ENCODE measurements at places on chromosomes 6 and 20.

- peak; percentile 57 for DNase-seq
Observed at GRCh38 chr6:3325210-3325609, 66.5 kb downstream of the PSMG4 start.

DNA sequence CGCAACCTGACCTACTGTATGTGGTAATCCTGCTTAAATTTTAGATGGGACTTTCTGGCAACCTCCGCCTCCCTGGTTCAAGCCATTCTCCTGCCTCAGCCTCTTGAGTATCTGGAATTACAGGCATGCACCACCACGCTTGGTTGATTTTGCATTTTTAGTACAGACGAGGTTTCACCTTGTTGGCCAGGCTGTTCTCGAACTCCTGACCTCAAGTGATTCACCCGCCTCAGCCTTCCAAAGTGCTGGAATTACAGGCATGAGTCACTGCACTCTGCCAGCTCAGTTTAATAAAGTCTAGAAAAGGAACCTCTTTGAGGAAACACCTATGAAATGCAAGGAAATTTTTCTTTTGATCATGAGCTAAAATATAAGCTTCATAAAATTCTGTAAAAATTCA lies 9.0 kb upstream of the PLCB4 start:
- DNase-seq, result no peak

DNA sequence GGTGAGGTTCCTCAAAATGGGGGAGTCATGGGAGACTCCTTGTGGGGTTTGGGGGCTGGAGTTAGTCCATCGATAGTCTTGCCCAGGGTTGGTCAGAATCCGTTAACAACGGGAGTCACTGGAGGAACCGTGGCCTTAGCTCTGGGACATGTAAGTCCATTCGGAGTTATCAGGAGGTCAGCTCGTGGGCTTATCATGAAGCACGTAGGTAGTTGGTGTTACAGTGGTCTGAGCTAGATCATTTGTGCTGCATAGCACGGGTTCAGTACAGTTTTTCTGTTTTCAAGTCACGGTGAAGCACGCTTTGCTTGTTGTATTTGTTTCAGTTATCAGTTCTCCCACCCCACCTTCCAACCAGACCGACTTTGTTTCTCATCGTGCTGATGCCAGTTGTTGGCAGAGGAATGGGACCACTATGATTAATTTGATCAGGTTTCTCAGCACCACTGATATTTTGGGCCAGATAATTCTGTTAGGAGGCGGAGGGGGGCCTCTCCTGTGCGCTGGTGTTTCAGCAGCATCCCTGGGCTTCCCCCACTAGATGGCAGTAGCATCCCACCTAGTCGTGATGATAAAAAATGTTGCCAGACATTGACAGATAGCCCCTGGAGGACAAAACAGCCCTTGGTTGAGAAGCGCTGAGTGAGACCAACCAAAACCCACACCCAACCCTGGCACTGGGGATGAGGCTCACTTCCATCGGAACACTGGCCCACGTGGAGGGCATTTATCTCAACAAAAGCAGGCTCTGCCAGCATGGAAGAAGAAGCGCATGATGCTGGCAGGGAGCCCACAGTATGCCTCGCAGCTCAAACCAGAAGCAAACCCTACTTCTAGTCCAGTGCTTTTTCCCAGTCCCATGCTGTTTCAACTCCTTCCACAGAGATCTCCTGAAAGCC lies 2.2 kb upstream of the APMAP start:
- peak; percentile 91 for DNase-seq

DNA sequence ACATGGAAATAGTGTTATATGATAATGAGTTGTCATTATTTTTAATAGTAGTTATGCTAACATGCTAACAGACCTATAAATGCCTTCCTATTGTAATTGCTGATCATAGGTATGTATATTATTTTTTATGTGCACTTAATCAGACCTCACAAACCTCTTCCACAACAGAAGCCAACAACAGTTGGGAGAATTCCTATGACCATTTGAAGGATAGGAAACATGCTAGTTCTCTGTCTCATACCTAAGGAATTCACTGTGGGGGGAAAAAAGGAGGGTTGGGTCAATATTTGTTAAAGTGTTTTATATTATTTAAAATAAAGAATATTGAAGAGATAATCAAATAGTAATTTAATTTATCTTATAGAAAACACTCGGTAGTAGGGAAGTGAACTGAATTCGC lies 990.9 kb downstream of the EPHA7 start:
- DNase-seq, result no peak

- DNase-seq, result no peak
Observed at GRCh38 chr20:38836991-38837390, 31.5 kb downstream of the PPP1R16B start.

DNA sequence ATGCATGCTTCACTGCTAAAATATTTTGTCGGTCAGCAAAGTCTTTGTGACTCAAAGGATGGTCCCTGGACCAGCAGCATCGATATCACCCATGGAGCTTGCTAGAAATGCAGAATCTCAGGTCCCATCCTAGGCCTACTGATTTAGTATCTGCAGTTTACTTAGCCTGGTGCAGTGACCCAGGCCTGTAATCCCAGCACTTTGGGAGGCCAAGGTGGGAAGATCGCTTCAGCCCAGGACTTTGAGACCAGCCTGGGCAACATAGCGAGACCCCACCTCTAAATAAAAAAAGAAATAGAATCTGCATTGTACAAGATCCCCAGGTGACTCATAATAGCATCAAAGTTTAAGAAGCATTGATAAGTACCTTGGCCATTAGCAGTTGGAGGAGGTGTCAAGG lies 248.7 kb downstream of the CD83 start:
- no peak for DNase-seq

- DNase-seq, result no peak
Observed at GRCh38 chr6:11700118-11700718, 78.4 kb downstream of the ADTRP start.

DNA sequence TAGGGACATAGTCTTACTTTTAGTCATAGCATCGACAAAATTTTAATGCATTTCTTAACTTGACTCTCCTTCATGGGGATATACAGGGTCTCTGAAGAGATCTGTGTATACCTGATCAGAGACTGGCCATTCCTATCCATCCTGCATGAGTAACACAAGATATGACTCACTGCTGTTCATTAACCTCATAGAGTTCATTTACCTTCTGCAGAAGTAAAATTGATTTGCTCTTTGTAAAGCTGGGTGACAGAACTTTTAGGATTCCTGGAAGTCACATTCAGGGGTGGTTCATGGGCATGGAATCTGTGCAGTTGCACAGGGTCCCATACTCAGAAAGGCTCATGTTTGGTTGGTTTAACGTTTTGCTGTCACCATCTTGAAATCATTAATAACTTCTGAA lies 53.2 kb downstream of the PDE7B start:
- DNase-seq, result no peak

DNA sequence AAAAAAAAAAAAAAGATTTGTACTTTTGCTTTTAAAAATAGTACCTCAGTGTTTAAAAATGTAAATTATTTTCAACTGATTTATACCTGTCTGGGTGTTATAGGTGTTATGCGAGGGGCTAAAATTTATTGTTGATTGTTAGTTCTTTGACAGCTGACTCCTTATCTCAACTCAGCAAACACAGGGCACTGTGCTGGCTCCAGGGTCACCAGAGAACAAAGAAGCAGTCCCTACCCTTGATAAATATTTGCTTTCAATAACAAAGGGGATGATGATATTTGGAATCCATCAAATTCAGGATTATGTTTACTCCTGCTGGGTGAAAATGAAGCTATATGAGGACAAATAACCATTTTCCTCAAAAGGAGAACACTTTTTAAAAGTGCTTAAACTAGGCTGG lies 34.2 kb upstream of the KAT14 start:
- DNase-seq, result no peak

GRCh38 chr20:45407783-45408645 lies at the start of gene DBNDD2:
DBNDD2 (plus strand) TSS chr20:45408289; CDS start chr20:45408468, 179 bp downstream.
- no peak for DNase-seq

GRCh38 chr6:75077701-75078100 lies 128.2 kb downstream of the COL12A1 start:
- no peak for DNase-seq

DNA sequence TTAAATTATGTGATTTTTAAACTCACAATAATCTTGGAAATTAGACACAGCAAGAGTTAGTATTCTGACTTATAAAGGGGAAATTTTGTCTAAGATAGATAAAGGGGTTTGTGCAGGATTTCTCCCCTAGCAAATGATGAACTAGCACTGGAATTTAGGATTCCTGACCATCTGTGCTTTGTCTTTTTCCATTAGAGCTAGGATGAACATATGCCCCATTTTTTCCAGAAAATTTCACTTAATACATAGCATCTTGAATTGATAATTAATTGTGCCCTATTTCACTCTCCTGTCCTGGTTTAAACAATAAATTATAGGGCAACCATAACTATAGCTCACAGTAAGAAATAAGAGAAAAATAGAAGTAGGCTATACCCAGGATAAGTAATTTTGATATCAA lies 601.0 kb downstream of the GRIK2 start:
- DNase-seq, result no peak

GRCh38 chr6:55953335-55953734 lies 77.9 kb upstream of the BMP5 start:
- DNase-seq, result no peak

GRCh38 chr20:38168791-38169589 lies 3.9 kb upstream of the TGM2 start:
- DNase-seq, result no peak

DNA sequence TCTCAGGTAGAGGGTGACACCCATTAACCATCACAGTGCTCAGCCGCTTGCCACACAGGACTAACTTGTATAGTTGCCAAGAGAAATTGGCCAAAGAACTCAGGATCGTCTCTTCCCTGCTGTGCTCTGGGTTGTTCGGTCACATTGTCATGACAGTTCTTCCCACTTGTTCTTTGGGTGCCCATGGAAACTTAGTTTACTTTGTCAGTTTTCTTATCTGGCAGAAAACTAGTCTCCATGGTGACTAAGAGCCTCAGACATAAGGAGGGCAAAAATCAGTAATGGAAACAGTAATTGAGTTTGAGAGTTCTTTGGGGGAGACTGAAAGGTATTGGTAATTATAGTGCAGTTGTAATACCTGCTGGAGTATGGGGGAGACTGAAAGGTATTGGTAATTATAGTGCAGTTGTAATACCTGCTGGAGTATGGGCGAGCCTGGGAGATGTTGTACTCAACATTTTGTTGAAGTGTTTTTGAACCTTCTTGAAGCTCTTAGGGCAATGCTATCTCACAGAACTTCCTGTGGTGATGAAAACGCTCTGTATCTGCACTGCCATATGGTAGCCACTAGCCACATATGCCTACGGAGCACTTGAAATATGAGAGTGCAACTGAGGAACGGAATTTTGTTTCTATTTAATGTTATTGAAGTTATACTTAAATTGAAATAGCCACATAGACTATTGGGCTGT lies 95.2 kb upstream of the HDGFL1 start:
- DNase-seq, result no peak

- no peak for DNase-seq
Observed at GRCh38 chr20:933029-933428, 16.9 kb upstream of the ANGPT4 start.

GRCh38 chr20:19552221-19553180 lies 205.6 kb upstream of the RIN2 start:
- DNase-seq, result peak; percentile 59

- DNase-seq, result no peak
Observed at GRCh38 chr6:119002069-119002468, 67.1 kb upstream of the MCM9 start.
